ENCODE measurements at places on chromosomes 5 and 9. TPM values are rescaled to one million over a fixed set of nuclear protein-coding genes. Genes with fewer than 3 reads are reported as not detected.

FOXD4L5 gene
- total RNA-seq, result not detected

PCDHGB6 gene
- 11.6 TPM for total RNA-seq

ANXA2R gene
- 2.8 TPM for total RNA-seq

ATOSB gene
- total RNA-seq, result 18.3 TPM

KCNV2 gene
- total RNA-seq, result not detected

PCDHGA8 gene
- 1.9 TPM for total RNA-seq

PHF24 gene
- total RNA-seq, result 0.29 TPM

ZFP37 gene
- total RNA-seq, result 2.8 TPM

LTC4S gene
- 26.0 TPM for total RNA-seq

PTGS1 gene
- total RNA-seq, result 24.1 TPM

SHISAL2B gene
- not detected for total RNA-seq

TMC1 gene
- not detected for total RNA-seq

GARIN3 gene
- total RNA-seq, result not detected

SPINK13 gene
- total RNA-seq, result not detected

MED10 gene
- 27.7 TPM for total RNA-seq

TMEM252 gene
- not detected for total RNA-seq

PDCD1LG2 gene
- 0.95 TPM for total RNA-seq

CLIC3 gene
- 2.2 TPM for total RNA-seq

PRELID2 gene
- total RNA-seq, result 58.1 TPM

SYK gene
- 42.9 TPM for total RNA-seq

SPINK7 gene
- total RNA-seq, result not detected

MAPK9 gene
- total RNA-seq, result 36.1 TPM

SPRY4 gene
- total RNA-seq, result 17.4 TPM

SOX30 gene
- 0.09 TPM for total RNA-seq

TLR4 gene
- 9.8 TPM for total RNA-seq

TMEM141 gene
- total RNA-seq, result 81.3 TPM

AMBP gene
- total RNA-seq, result 1,366 TPM

FBN2 gene
- total RNA-seq, result 3.5 TPM

Data from mucosa of gallbladder (tissue), 1 donor.